ENCODE measurements at places on chromosomes 2 and 18.

- DNase-seq = no peak
Observed at GRCh38 chr2:240618776-240619175, 6.5 kb upstream of the GPR35 start.

DNA sequence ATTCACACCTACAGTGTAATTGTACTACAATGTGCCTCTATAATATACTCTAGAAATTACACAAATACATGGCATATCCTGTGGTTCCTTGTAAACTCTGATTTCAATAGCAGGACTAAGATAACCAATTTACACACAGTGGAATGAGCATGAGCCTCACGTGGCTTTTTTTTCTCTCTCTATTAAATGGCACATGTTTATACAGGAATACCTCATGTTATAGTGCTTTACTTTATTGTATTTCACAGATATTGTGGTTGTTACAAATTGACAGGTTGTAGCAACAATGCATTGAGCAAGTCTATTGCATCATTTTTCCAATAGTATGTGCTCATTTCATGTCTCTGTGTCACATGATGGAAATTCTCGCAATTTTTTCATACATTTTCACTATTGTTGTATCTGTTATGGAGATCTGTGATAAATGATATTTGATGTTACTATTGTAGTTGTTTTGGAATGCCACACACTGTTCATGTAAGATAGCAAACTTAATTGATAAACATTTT, 260.0 kb downstream of the FSIP2 start:
- DNase-seq = no peak

GRCh38 chr18:49853436-49853835, 40.1 kb upstream of the ACAA2 start:
- no peak for DNase-seq

DNA sequence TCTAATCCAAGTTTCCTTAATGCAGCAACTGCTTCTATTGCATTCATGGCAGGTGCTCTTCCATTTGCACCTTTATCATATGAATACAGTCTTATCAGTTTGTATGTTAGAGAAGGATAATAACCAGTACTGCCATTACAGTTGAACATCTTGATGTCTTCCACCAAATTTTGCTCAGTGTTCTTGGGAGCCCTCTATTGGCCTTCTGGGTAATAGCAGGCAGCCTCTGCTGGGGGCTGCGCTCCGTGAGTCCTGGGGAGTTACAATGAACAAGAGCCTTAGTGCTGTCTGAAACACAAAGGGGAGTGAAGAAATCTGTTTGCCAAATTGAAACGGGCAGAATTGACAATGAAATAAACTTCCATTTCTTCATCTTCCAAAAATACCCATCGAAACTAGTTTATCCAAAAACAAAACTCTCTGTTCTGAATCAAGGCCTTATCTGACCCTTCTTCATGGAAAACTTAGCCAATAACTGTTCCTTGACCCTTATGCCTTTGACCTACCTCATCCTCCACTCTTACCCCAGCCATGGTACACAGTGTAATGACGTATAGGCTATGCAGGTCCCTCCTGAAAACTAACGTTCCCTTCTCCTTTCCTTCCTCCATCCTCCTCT, 79.9 kb downstream of the ALK start:
- DNase-seq = no peak

DNA sequence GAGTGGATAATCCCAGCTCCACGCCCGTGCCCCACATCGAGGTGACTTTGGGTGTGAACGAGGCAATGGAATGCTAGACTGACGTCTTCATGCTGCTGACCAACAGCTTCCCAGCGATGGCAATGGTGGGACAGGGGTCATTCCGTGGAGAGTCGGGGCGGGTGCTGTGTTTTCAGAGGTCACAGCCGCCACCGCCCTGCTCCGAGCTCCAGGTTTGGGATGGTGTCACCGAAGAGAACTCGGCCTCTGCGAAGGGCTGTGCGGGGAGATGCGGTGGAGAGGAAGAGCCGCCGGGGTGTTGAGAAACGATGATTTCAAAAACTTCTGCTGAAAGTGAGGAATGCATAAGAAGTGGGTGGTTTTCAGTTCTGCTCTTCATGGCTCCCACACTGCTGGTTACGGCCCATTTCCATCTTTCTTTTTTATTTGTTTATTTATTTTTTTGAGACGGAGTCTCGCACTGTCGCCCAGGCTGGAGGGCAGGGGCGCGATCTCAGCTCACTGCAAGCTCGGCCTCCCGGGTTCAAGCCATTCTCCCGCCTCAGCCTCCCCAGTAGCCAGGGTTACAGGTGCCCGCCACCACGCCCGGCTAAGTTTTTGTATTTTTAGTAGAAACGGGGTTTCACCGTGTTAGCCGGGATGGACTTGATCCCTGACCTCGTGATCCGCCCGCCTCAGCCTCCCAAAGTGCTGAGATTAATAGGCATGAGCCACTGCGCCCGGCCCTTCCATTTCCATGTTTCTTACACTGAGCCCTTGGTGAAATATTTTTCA, 142.6 kb downstream of the RTP5 start:
- DNase-seq = peak; percentile 57

DNA sequence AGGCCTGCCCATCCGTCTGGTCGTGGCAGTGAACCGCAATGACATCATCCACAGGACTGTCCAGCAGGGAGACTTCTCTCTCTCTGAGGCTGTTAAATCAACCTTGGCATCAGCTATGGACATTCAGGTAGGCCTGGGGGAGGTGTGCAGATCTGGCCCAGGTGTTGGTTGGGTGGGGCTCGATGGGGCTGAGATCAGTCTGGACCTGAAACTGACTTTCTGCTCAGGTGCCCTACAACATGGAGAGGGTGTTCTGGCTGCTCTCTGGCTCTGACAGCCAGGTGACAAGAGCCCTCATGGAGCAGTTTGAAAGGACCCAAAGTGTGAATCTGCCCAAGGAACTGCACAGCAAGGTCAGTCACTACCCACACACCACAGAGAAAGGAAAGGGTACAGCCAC, 12.6 kb downstream of the THNSL2 start:
- DNase-seq = no peak

GRCh38 chr2:38080346-38080745, 4.4 kb upstream of the CYP1B1 start:
- DNase-seq = no peak

DNA sequence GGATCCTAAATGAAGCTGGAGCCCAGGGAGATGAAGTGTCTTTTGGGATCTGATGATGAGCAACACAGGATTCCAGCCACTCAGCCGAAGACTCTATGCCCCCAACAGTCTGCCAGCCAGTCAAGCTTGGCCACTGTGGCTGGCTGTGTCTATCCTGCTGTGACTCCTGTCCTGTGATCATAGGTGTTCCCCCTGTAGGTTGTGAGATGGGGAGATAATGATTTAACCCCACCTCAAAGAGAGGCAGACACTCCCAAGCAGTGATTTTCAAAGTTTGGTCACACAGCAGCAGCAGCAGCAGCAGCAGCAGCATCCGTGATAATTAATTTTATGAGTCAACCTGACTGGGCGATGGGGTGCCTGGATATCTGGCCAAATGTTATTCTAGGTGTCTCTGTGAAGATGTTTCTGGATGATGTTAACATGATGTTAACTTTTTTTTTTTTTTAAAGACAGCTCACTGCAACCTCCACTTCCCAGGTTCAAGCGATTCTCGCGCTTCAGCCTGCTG, 21.4 kb upstream of the RHOB start:
- DNase-seq = no peak

GRCh38 chr2:230866756-230867523, 2.2 kb downstream of the ITM2C start:
- no peak for DNase-seq

- no peak for DNase-seq
Observed at GRCh38 chr2:118539290-118539689, 308.2 kb downstream of the EN1 start.

DNA sequence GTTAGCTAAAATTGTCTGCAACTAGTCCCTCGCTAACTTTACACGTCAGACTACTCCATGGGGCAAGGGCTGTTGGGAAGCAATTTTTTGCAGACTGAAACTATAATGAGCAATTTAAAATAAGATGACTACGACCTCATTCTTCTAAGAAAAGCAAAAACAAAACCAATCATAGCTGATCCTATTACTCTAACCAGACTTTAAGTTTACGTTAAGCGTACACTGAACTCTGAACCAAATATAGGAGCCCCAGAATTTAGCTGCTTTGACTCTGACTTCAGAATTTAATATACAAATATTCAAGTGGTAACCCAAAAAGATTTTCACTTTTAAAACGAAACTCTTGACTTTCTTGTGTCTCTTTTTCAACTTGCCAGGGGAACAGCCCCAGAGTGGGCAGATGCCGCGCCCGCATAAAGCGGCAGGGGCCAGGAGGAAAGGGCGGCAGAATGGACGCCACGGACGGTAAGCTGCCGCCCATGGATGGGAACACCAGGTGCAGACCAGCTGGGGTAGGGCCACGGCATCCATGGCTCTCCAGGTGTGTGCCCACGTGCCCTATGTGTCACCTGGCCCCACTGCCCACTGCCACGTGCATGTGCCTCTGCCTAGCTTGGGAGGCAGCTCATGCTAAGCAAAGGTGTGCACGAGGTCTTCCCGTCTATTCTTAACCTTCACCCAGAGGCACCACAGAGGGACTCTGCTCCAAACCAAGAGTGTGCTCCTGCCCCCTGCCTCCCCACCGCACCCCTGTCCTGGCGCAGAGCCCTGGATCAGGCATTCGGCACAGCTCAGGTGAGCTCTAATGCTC, 217.6 kb downstream of the HDAC4 start:
- DNase-seq = peak; percentile 56

- peak; percentile 95 for DNase-seq
Observed at GRCh38 chr2:238203094-238203972, at the start of gene ILKAP. ILKAP (minus strand) TSS chr2:238203695; CDS start chr2:238203553, 142 bp downstream.

- no peak for DNase-seq
Observed at GRCh38 chr18:79942211-79942610, 9.2 kb downstream of the SLC66A2 start.

DNA sequence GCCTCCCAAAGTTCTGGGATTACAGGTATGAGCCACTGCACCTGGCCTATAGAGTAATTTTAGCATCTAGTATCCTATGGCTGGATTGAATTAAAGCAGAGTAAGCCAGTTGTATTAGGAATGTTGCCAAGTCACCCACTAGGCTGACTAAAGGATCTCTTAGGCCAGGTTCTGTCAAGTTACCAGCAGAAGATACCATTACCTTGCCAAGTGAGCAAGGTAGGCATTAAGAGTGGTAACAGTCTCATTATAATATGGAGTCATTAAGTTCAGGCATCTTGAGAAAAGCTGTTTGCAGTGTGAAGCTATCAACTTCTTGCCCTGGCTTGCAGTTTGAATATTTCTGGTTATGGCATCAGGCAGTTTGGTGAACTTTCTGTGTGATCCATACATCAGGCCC, 37.0 kb upstream of the MTCL1 start:
- no peak for DNase-seq

DNA sequence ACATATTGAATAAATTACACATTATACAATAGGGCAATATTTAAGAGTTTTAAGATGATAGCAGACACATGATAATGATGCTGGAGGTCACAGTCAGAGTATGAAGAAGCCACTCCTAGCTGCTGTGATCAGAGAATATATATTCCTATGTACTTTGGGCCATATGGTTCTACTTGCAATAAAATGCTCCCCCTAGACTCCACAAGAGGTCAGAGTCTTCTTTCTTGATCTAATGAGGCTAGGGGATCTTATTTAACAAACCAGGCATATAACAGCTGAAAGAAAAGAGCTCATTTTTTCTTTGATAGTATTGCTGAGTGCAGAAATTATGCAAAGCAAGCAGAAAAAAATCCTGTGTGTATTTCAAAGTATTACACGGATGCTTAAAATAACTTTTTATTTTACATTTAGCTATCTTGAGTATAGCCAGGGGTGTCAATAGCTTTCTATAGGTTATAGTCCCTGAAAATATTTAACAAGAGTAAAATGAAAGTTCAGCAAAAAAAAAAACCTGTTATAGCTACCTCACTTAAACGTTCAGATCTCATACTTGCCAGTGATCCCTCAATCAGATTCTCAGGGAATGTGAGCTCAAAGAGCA, 748.7 kb upstream of the CHAC2 start:
- no peak for DNase-seq

- DNase-seq = peak; percentile 70
Observed at GRCh38 chr2:226661789-226662545, 137.7 kb downstream of the IRS1 start.

GRCh38 chr18:31438402-31438801, 9.1 kb upstream of the DSG3 start:
- DNase-seq = no peak

DNA sequence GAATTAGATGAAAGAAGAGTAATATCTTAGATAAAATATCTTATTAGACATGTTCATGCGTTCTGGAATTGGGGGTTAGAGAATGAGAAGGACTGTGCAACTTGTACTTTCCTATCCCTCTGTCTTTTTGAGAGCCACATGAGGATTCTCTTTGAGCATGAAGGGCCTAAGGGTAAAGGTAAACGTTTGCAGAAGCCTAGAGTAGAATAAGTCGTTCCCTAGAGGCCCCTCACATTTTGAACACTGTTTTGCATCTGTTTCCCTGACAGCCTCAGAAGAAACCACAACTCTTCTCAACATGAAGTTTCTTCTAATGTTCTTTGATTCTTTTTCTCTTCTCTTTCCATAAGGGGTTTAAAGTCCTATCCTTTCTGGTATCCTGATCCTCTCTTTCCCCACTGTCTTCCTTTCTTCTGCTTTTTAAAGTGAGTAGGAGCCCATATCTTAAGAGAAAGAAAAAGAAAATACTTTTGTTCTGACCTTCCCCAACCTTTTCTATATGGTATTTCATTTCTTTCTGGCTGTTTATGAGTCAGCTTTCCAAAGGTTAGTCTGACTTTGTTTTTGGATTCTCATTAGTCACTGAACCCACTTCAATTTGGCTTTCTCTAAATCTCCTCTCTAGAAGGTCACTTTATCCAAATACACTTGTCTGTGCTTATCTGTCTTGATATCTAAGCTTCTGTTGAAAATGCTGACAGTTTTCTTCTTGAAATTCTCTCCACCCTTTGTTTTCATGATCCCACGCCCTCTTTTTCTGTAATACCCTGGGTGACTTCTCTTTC, 34.8 kb downstream of the PPP1R1C start:
- no peak for DNase-seq

DNA sequence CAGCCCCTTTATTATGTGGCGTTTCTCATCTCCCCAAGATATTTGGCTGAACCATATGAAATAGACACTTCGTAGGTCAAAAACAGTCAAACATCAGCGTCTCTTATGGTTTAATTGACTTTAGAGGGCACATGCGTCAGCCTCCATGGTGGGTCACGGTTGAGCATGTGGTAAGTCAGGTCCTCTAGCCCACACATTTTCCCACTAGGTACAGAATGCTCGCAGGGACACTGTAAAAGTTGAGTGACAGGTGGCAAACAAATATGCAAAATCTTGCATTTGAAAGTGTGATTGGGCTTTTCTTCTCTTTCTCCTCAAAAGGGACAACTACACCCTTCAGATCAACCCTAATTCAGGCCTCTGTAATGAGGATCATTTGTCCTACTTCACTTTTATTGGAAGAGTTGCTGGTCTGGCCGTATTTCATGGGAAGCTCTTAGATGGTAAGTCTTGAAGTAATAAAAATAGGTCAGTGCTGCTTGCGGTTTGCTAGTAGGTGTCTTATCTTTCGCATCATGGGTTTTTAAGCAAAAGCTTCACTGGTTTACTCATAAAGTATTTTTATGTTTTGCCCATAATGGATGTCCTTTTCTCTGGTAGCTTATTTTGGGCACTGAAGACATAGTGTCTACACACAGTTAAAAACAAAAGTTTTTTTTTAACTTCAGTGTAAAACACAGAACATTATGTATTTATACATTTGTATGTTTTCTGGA, 261.3 kb downstream of the ALPK2 start:
- DNase-seq = no peak

- no peak for DNase-seq
Observed at GRCh38 chr2:41936771-41937463, 110.9 kb upstream of the PKDCC start.
